Nephron progenitor cell (in vitro differentiated cells): ENCODE measurements at places on chromosomes 6 and 20.

GRCh38 chr6:87082160-87082721 lies 12.7 kb downstream of the CGA start:
- no peak for DNase-seq

DNA sequence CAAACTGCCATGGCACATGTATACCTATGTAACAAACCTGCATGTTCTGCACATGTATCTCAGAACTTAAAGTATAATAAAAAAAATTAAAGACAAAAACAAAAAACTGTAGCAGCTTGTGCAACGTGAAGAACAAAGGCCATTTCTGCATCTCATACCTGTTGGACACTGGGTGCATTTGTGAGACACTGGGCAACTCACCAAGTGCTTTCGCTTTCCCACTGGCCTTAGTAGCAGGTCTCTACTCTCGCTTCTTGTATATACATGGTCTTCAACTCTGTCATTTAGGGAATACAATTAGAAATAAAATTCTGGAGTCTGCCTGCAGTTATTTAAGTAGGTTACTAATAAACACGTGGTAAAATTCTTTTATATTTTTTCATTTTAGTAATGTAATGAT lies 423.8 kb downstream of the CBLN4 start:
- DNase-seq = no peak

- DNase-seq = no peak
Observed at GRCh38 chr6:2450546-2450945, 205.1 kb upstream of the GMDS start.

DNA sequence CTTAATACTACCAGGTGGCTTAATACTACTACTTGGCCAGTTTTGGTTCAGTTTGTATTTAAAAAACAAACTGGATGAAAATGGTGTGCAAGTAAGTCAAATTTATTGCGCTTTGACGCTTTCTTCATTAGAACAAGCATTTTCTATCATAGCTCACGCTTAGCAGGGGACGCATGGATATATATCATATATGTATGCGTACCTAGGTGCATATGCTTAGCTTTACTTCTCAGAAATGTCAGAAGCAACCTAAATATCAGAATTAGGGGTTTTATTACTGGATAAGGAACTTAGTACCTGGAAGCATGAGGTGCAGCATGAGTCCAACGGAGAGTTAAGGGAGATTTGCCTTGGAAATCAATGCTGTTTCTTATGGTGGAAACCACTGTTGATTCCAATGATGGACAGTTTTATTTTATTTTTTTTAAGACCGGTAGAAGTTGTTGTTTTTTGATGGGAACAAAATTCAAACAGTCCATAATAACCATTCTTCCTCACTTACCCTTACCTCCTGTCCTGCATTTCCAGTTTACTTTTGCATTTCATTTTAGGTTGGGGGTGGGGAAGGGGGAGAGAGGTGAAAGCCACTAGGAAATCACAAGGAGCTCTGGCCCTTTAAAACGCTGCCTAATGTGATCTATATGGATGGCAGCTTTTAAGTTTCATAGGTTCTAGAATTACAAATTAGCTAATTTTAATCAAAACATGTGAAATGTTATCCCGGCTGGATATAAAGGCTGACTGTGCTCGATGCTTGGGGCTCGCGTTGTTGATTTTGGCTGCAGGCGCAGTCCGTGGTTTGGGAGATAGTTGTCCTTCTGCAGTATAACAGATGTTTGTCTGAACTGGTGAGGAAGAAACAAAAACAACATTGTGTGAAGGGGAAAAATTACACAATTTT lies 2.1 kb downstream of the SOBP start:
- DNase-seq = no peak

DNA sequence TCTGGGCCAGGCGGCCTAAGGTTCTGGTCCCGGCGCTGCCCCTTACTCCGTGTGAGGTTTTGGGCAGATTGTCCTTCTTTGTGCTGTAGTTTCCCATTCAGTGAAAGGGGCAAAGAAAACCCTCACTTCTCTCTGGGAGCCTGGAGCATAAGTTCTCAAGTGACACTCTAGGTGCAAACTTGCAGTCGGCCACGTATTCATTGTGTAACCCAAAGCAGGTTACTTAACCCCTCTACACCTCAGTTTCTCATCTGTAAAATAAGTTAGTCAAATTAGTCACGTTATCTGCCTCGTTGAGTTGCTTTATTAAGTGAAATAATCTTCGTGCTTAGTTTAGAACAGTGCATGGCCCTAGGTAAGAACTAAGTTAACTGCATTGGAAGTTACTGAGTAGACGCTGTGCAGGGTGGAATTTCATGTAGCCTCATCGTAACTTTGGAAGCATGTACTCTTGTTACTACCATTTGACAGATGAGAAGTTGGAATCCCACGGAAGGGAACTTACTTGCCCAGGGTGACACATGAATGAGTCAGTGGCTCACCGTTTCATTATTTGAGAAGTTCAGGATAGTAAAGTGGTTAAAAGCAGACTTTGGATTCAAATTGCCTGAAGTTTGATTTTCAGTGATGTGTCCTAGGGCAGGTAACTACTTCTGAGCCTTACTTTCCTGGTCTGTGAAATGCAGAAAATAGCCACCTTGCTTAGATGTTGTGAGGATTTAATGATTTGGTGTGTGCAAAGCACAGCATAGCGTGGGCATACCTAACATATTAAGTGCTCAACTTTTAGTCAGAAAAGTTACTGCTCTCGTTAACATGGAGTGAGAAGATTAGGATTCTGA lies 556 bp upstream of the MROH8 start:
- DNase-seq = no peak

- no peak for DNase-seq
Observed at GRCh38 chr6:85472744-85473143, 22.9 kb downstream of the NT5E start.

DNA sequence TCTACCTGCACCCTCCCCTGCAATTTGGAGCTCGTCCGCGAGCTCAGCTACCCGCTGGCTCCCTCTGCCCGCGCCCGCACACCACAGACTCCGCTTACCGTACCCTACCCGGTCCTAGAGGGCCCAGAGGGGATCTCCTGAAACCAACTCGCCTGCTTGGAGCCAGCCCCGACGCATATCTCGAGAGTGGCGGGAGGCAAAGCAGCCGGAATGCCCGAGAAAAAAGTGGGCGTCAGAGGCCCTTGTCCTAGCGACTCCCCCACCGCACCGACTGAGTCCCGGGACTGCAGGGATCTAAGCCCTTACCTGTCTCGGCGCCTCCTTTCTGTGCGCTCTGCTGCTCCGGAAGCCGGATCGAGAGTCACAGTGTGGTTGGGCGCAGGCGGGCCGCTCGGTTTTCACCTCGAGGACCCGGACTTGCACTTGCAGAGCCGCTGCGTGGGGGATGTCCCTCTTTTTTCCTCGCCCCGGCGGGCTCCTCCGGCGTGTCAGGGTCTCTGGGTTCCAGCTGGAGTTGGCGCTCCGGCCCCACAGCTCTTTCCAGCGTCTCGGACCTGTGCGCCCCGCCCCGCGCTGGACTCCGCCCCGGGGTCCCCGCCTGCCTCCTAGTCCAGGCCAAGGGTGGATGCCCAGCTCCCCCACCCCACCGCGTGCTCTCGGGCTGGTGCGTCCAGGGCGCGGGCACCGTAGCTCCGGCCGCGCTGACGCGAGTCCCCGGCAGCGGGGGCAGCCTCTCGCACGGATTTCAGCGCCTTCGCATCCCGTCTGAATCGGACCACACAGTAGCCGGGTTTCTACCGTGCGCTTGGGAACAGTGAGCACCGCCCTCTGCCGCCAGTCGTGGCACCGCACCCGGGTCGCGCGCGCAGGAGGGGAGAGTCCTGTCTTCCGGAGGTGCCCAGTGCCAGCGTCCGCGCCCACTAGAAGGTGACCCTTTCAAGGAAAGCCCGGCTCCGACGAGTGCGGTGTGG lies at the start of gene PROKR2:
PROKR2 (minus strand) TSS at position 767 of the 971 bp plus-strand sequence. CDS start 2,585 bp downstream, outside the sequence.
- DNase-seq = peak; percentile 71

- no peak for DNase-seq
Observed at GRCh38 chr6:108655806-108656651, 95.3 kb downstream of the FOXO3 start.

GRCh38 chr20:4604580-4604979 lies 117.1 kb upstream of the PRND start:
- DNase-seq = no peak

DNA sequence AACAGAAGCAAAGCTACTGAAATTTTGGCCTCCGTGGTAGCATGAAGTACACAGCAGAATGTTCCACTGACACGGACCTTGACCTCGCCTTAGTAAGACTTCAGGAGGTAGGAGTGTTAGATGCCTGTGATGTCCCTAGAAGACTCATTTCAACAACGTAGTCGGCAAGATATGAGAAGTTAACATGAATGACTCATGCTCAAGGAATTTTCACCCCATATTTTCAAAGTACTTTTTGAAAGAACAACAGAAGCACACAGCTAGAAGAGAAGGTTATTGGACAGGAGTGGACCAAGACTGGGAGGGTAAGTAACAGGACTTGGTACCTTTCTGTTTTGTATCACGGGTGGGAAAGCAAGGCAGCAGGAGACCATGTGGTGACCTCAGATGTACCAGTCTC lies 78.0 kb downstream of the DZANK1 start:
- DNase-seq = no peak

DNA sequence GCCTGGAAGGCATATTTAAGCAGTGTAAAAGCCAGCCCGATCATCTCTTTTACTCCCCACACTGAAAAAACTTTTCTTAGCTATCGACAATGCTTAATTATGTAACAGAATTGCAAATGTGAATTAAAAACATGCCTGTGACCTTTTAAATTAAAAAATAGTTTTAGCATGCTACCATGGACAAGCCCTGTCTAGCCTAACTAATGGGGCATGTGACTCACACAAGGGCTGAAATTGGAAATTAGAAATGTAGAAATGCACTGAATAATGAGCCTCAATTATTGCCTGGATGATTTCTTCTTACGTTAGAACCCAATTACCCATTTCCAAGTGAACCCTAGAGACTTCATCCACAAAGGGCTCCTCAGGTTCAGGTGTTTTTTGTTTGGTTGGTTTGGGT lies 82.7 kb downstream of the SIM1 start:
- no peak for DNase-seq

GRCh38 chr6:166958926-166959861 lies 2.8 kb upstream of the RNASET2 start:
- DNase-seq = no peak

- DNase-seq = no peak
Observed at GRCh38 chr6:498795-499231, 107.3 kb downstream of the IRF4 start.

- DNase-seq = no peak
Observed at GRCh38 chr6:51105357-51105756, 286.7 kb downstream of the TFAP2B start.

- peak; percentile 86 for DNase-seq
Observed at GRCh38 chr20:32189691-32190615, 17.6 kb downstream of the PLAGL2 start.

DNA sequence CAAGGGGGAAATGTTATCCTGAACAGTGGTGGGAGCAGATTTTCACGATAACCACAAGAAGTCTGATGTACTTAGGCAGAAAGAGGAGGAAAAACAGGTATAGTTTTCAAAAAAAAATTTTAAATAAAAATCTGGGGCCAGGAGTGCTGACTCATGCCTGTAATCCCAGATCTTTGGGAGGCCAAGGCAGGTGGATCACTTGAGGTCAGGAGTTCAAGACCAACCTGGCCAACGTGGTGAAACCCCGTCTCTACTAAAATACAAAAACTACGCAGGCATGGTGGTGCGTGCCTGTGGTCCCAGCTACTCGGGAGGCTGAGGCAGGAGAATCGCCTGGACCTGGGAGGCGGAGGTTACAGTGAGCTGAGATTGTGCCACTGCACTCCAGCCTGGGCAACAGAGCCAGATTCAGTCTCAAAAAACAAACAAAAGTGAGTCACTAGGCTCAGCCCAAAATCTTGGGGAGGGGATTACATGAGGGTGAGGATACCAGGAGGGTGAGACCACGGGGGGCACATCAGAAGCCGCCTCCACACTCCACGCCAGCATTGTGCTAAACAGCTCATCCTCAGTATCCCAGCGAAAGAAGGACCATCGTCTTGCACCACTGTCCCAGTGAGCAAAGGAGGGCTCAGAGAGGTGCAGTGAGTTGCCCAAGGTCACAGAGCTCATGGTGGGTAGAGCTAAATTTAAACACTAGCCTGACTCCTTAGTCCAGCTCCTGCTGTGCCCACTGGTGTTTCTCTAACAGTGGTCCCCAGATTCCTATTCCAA lies 33.7 kb downstream of the BCAS4 start:
- DNase-seq = no peak

- DNase-seq = no peak
Observed at GRCh38 chr20:3854462-3854871, 7.8 kb downstream of the MAVS start.

- no peak for DNase-seq
Observed at GRCh38 chr6:8743170-8743745, 307.9 kb upstream of the SLC35B3 start.

- peak; percentile 63 for DNase-seq
Observed at GRCh38 chr6:151044465-151045441, 179.3 kb downstream of the MTHFD1L start.

GRCh38 chr6:127342296-127342945 lies 988 bp downstream of the ECHDC1 start:
- peak; percentile 15 for DNase-seq

DNA sequence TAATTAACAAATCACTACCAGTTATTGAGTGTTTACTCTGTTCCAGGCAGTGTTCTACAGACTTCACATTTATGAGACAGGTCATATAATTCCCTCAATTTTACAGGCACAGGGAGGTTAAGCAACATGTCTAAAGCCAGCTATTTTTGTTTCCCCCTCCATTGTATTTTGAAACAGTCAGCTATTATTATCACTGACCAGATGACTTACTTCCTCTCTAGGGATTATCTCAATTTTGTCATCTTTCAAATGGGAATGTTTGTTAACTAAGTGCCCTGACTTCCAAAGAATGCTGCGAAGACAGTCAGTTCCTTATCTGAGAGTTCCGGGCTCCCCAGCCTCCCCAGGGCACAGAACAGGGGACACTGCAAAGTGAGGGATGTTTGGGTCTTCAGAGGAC lies 5.6 kb upstream of the CNPY3 start:
- no peak for DNase-seq

GRCh38 chr20:45361793-45362192 lies 1.2 kb upstream of the SYS1 start:
- no peak for DNase-seq

DNA sequence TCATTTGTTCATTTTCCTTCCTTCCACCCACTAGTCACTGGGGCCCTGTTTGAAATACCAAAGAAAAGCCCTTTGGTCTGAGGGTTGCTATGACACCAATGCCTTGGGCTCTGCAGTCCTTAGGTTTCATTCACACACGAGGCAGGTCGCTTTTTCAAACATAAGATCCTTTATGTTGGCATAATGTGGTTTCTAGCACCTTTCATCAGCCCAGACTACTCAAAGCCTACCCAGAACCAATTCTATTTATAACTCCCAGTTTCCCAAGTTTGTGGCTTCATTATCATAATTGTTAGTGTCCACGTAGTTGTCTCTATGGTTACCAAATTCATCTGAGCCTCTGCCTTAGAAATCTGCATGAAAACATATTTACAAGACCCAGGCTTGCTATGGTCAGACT lies 6.6 kb upstream of the TP53RK start:
- no peak for DNase-seq

GRCh38 chr6:69974193-69974592 lies 107.8 kb downstream of the COL19A1 start:
- no peak for DNase-seq
